Amniotic stem cell (primary cell): ENCODE measurements at places on chromosomes 2 and 18.

DNA sequence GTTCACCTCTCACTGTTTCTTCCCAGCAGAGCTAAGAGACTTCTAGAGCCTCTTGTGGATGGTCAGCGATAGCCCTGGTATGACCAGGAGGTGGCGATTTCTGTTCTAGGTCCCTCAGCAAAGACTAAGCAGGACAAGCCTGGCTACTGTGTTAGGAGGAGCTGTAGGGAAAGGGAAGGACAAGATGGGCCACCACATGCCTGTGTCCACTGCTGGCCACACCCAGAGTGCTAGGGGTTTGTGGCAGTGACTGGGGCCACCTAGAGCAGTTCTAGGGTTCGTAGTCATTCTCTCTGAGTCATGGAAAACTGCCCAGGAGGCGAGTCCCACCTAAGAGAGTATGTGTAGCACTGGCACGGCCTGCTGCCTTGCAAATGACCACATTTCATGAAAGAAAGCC is 179.4 kb downstream of the ALPK2 start:
- no peak for DNase-seq

DNA sequence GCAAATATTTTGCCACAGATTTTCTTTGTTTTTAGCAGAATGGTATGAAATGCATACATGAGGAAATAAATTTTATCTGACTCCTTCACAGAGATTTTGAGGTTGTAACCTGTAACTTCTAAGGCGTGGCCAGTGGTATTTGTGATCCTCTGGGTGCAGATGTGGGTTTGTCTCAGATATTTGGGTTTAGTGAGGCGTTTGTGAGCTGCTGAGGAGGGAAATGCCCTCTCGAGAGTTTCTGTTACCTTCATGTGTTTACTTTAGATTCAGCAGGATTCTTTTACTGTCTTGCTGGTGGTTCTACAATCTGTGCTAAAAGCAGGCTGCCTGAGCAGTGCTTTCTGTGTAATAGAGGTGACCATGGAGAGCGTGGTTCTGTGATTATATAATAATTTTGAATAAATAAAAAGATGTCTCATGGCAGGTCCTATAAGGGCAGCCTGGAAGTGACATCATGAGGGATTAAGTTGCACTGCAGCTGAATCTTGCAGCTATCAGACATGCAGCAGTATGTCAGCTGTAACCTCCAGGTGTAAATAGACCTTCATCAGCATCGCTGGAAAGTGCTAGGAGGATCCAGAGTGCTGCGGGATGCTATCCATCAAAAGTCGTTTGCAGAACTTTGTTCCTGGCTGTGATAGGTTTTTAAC is 34.1 kb downstream of the TANC1 start:
- DNase-seq = no peak

DNA sequence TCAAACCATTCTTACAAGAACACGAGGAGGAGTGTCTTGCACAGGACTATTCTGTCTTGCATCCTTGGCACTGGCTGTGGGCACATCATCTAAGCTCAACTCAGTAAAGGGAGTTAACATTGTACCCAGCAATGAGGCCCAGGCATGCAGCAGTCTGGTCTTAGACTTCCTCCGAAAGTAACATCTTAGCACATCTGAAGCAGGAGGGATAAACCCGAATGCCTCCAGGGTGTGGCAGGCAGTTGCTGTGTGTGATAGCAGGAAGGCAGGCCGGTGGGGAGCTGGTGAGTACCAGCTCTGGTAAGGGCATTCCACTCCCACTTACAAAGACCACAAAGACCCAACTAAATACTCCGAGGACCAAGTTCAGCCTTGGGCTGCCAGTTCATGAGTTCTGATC is 206.3 kb downstream of the TSN start:
- no peak for DNase-seq

DNA sequence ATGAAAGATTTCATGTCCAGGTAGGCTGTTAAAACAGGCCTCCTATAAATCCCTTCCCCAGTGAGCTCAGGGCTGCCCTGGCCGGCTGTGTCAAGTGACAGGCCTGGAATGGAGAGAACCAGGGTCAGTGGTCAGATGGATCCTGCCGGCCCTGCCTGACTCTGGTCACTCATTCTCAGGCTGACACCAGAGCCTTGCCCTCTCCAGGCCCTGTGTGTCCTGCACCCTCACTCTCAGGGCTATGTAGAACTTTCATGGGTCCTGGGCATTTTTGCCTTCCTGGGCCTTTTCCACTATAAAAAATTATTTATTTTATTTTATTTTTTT is 82.0 kb upstream of the RGPD5 start:
- no peak for DNase-seq
